ENCODE measurements at places on chromosomes 4 and X.
A peak's percentile ranks its signal among the peaks of the same experiment; 100 is the strongest.

- no peak for DNase-seq
Measured at GRCh38 chrX:130836447-130836846, 66.6 kb downstream of the ENOX2 start.

DNA sequence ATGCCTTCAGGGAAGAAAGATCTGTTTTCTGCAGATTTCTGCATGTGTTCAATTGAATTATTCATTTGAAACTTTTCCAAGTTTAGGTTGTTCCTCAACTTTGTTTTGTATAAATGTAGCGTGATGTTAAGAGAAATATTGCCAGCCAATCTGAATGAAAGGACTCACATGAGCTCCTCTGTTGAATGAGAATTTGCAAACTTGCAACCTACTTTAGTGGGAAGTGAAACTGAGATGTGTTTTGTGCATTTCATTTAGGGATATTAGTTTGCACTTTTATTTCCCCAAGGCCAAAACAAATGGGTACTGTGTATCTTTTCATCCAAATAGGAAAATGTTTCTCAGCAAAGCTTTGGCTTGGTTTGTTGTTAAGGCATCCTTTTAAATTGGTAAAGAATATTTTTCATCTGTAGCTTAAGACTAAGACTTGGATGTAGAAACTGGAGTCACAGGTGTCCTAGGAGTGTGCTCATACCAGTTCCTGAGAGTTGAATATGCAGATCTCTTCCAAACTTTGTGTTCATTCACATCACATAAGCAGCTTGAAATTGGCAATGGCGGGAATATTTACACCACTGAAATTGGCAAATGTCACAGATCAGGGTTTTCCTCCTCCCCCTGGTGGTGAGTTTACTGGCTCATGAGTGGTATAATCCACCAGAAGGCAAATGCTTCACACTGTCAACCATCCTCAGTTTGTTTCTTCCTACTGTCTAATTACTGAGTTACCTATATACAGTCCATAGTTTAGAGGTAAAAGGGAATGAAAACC is 193.6 kb upstream of the BANK1 start:
- no peak for DNase-seq

DNA sequence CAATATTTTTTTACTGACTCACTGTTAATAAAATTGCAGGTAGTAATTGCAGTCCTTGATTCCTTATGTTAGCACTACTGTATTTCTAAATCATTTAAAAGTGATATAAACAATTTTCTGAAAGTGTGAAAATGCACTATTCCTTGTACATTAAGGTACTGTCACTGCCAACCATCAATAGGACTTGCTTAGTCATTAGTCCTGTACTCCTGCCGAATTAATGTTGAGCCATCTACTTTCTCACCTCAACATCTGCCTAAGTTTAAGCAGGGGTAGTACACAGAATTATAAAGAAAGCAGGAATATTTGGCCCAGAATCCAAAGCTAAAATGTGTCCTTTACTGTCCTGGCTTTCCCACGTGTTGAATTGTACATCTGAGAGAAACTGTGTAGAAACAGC is 87.0 kb upstream of the TRPC3 start:
- DNase-seq = no peak

DNA sequence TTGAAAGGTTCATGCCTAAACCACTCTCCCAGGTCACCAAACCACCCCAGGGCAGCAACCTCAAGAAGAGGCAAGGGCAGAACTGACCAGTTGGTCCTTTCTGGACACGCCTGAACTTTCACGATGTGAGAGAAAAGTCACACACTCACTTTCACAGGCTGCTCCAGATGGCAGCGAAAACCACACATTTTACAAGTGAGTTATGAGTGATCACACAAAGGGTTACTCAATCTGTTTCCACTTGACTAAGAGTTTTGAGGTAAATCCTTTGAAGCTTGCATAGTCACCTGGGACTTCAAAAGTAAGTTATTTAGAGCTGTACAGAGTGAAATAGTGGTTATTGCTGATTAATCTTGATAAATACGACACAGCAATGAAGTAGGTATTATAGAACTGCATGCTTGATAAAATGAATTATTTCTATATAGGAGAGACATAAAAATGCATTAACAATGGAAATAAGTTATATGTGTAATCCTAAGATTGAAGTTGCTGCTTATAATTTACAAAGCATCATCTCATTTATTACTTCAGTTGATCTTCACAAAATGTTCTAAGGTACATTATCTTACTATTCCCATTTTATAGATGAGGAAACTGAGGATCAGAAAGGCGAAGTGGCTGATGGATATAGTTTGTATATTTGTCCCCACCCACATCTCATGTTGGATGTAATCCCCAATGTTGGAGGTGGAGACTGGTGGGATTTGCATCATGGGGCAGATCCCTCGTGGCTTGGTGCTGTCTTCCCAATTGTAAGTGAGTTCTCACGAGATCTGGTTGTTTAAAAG is 103.0 kb upstream of the KLF3 start:
- no peak for DNase-seq

DNA sequence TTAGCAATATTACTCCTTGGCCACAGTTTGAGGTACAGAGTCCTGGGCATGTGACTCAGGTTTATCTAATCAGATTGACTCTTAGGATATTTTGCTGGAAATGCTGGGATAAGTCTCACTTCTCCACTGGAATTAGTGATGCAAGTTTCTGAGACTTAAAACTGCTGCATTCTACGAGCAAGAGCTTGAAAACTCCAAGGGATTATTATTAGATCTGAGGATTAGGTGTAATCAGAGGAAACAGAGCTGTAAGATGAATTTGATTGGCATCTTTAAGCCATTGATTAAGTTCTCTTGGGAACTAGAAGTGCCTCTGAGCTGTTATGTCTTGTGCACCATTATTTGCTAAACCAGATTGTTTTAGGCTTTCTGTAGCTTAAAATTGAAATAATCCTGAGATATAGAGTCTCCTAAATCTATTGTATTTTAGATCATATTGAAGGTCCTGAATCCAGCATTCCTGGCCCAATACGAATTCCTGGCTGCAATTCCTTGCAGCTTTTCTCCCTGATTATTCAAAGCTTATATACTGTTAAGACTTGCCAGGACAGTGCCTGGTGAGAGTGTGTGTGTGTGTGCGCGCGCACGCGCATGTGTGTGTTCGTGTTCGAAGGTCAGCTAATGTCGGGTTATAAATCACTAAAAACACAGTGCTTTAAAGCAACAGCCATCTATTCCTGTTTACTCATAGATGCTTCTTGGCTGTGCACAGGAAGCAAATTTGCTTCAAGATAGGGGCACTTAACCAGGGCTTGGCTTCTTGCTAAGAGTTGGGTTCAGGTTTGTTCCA is 735.1 kb downstream of the STIM2 start:
- DNase-seq = no peak

- no peak for DNase-seq
Measured at GRCh38 chrX:149504226-149504914, 736 bp downstream of the IDS start.

DNA sequence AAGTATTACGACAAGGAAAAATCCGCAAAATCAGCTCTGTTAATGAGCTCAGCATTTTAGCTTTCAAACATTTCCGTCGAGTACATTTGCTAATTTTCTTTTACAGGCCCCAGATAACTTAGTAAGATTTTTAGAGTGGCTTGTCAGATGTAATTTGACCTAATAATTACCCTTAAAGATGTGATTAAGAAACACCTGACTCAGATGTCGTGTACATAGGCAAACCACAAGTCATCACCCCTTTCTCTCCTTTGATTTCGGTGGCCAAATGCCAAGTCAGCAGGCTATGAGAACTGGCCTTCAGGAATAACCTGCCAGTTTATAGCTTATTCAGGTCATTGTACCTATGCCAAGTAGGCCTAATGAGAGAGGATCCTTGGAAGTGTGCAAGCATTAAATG is 369.6 kb downstream of the PCDH7 start:
- DNase-seq = no peak

DNA sequence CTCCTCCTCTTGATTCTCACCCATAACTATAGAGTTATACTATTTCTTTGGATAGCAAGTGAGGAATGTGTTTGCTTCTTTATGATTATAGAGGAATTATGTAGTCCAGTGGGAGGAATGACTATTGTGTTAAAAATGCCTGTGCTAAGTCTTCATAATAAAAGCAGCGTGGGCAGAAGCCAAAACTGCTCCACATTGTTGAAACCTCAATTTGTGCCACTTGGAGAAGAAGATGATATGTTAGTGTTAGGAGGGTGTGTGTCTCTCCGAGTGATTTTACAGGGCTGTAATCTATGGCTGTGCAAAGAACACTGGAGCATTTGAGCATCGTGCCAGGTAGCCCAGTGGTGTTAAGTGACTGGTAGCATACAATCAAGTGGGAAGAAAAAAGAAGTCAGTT is 74.3 kb downstream of the FRAS1 start:
- DNase-seq = no peak

DNA sequence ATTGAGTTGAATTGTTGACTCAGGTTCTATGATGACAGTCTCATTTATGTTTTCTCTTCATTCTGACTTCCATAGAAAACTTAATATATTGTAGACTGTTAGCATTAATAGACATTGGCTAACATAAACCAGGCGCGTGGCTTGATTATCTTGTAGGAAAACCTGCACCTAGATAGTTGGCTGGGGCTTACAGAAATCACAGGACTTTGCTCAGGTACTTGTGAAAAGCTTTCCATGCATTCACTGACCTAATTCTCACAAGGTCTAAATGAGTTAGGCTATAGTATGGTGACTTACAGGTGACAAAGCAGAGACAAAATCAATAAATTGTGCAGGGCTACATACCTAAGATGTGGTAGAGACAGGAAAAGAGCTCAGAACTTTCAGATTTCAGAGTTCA is 212.8 kb downstream of the GPAT3 start:
- no peak for DNase-seq

DNA sequence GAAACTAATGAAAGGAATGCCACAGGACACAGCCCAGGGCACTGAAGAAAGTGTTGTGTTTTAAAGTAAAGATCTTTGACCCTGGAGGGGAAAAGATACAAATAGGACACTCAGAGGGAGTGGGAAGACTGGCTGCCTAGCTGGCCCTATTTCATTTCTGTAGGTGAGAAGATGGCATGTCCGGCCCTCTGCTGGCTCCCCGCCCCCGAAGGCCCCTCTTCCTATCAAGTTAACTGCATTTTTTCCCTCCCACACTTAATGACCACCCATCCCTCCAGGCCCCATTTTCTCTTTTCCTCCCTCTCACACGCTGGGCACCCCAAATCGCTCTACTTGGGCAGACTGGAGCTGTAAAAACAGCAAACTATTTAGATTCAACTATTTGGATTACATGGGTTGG is 5.5 kb upstream of the TRIM75 start:
- DNase-seq = no peak

DNA sequence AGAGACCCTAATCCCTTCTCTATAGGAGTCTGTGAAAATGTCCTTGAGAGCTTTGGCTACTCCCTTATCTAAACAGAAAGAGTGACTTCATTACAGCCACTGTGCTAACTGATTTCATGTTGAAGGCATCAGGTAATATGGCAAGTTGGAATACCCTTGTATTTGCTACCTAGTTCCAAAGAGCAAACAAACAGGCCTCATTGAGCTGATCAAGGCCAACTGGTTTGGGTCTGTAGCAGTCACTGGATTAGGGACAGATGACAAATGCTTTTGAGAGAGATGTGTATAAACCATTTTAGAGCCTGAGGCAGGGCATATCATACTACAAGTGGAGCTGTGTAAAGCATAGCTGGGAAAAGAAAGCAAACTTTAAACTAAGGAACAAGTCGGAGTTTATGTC is 22.9 kb upstream of the PDLIM5 start:
- no peak for DNase-seq

DNA sequence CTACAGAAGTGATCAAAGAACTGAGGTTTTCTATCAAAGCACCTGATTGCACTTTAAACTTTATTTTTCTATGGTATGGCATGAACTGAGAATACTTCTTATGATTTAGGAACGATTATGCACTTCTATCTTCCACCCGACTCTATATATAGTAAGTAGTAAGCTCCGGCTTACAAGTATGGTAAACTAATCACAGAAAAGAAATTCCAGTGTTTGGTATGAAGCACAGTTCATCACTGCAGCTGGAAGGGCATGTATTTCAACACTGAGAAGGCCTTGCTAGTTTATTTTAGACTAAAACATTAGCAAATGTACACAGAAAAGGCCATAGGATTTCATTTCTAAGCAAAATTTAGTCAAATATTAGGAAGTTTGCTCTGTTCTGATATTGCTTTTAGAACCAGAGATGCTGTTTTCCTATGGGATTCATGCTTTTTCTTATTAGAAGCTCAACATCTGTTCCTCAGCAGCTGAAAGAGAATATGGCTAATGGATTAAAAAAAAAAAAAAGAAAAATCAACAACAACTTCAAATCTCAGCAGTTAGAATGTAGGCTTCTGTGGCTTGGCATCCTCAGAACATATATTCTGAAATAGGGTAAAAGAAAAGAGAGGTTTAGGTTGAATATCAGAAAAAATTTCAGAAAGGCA is 273.5 kb downstream of the C4orf33 start:
- no peak for DNase-seq

GRCh38 chr4:76722838-76723237 is 175.1 kb downstream of the SOWAHB start:
- no peak for DNase-seq

- DNase-seq = no peak
Measured at GRCh38 chrX:132144061-132144460, 16.2 kb upstream of the FRMD7 start.

DNA sequence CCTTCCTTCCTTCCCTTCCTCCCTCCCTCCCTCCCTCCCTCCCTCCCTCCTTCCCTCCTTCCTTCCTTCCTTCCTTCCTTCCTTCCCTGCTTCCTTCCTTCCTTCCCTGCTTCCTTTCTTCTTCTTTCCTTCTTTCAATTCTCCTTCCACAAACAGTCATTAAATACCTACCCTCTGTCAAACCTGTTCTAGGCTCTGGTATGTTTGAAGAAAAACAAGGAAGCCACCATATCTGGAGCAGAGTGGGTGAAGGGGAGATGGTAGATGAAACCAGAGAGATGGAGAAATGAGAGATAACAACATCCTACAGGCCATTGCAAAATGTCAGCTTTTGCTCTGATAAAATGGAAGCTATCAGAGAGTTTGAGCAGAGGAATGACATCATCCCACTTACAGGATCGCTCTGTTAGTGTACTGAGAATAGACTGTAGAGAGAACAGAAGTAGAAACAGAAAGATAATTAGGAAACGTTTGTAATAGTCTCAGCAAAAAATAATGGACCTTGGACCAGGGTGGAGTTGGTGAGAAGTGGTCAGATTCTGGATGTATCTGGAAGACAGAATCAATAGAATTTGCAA is 334.0 kb downstream of the STIM2 start:
- no peak for DNase-seq

GRCh38 chrX:49155900-49156837 is 6.4 kb upstream of the MAGIX start:
- DNase-seq = peak; percentile 79

GRCh38 chrX:48971249-48972219 is at the start of gene KCND1:
Gene KCND1 (minus strand): TSS chrX:48971844. CDS start chrX:48970271, 1,573 bp downstream.
- DNase-seq = no peak

- DNase-seq = no peak
Measured at GRCh38 chr4:54185866-54186265, 43.2 kb upstream of the PDGFRA start.

- no peak for DNase-seq
Measured at GRCh38 chrX:39425124-39425806, 624.0 kb downstream of the MID1IP1 start.

DNA sequence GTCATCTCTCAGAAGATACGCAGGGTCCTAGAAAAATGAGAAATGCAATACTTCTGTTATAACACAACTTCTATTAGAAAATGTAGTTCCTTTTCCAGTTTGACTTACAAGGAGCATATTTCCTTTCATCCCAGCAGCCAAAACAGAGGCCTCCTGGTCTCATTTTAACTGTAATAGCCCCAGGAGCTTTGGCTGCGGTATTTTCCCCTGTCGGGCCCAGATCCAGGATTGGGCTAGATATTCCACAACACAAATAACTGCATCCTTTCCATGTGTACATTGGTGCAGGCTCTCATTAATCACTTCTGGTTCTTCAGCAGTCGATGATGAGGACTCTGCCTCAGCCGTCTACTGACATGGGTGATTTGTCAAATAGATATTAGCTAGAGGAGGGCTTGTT is 166.1 kb downstream of the TENM3 start:
- no peak for DNase-seq

Data from caudate nucleus (tissue), 63 donors.